ENCODE measurements at places on chromosomes 11 and 22. TPM values are rescaled to one million over a fixed set of nuclear protein-coding genes. Genes with fewer than 3 reads are reported as not detected.
A peak's percentile ranks its signal among the peaks of the same experiment; 100 is the strongest.

The PAK1 gene
- total RNA-seq: 41.0 TPM

The B3GAT3 gene
- 54.5 TPM for total RNA-seq

DNA sequence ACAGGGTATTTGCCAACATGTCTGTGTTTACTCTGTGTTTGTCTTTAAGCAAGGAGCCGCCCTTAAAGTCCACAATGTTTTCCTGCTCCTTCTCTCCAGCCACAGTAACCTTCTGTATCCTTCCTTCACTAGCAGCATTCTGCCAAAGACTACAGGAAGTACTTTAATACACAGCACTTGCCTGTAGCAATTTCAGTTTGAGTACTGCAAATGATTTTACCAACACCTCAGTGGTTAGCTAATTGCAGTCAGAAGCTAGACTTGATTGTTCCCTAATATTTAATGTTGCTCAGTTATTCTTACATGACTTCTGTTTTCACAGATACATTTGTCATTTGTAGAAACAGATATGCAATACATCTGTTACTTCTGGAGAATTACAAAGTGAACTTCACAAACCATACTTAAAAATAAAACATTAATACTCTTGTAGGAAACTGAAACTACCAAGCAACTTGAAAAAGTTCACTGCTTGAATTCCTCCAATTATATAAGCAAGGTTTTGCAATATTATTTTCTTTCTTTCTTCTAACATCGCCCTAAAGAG is 69.1 kb downstream of the FCHSD2 start:
- H3K27ac ChIP-seq: no peak overlapping the region
- no peaks in the 10 kb centered on the region for H3K4me1 ChIP-seq
- no peak for DNase-seq
- H3K36me3 ChIP-seq: no peaks in the 10 kb centered on the region
- H3K4me3 ChIP-seq: no peak overlapping the region

DNA sequence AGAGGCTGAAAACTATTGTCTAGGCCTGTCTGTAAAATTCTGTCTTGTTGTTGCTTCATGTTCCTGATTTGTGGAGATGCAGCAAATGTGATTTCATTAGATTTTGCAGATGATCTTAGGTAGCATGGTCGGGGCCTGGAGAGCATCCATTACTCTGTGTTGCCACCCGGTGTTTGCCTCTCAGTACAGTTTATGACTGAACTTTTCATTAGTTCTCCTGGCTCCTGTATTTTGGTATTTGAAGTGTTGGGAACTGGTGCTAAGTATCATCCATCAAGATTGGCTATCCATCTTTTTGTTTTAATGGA is 7.7 kb downstream of the YWHAH start:
- peak overlapping the region; percentile 73 for H3K27ac ChIP-seq
- DNase-seq: no peak
- no peak overlapping the region for H3K4me3 ChIP-seq
- peaks cover 25% of the 10 kb centered on the region for H3K4me1 ChIP-seq
- H3K27me3 ChIP-seq: no peaks in the 10 kb centered on the region
- peaks cover 18% of the 10 kb centered on the region for H3K36me3 ChIP-seq

DNA sequence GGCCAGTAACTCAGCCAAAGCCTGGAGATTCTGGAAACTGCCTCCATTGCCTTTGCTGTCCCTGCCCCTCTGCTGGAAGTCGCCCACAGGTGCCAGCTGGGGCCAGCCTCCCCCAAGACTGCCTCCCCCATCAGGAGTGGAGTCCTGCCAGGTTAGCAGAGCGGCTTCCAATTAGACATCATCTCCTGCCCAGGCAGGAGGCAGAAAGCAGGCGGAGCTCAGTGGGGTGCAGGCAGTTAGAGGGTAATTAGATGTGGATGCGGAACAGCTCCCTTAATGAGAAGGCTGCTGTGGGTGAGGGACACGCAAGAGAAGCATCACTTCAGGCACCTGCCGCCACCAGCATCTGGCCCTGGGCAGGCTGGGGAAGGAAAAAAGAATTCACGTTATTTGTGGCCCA is 90.9 kb upstream of the TP53I11 start:
- no peaks in the 10 kb centered on the region for H3K36me3 ChIP-seq
- peaks cover 13% of the 10 kb centered on the region for H3K27me3 ChIP-seq
- H3K4me3 ChIP-seq: no peak overlapping the region
- peaks cover 10% of the 10 kb centered on the region for H3K4me1 ChIP-seq
- H3K27ac ChIP-seq: no peak overlapping the region

The C22orf42 gene
- not detected for total RNA-seq

- H3K36me3 ChIP-seq: no peaks in the 10 kb centered on the region
- peak; percentile 79 for DNase-seq
- peaks cover 15% of the 10 kb centered on the region for H3K4me1 ChIP-seq
- H3K27ac ChIP-seq: no peak overlapping the region
- no peaks in the 10 kb centered on the region for H3K27me3 ChIP-seq
These were observed 47.7 kb upstream of the ARHGAP20 start for GRCh38 chr11:110759972-110760381.

GRCh38 chr11:47886096-47886495 is 37.9 kb upstream of the NUP160 start:
- H3K4me3 ChIP-seq: no peak overlapping the region
- H3K27ac ChIP-seq: no peak overlapping the region
- no peaks in the 10 kb centered on the region for H3K36me3 ChIP-seq
- H3K4me1 ChIP-seq: no peaks in the 10 kb centered on the region

DNA sequence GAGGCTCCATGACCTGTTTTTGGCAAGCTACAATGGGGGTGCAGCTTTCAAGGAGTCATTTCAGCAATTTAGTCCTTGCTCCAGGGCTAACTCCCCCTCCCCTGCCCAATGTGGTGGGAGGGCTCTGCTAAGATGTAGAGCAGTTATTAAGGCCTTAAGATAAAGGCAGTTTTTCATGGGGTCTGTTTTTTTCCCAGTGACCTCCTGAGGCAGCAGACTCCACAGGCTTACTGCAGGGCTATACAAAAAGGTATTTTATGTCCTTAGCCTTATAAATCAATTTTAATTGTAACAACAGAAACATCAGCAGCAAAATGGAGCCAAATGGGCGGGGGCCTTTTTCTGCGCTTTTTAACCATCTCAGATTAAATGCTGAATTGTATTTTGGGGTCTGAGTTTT is 192.3 kb downstream of the KIRREL3 start:
- no peak overlapping the region for H3K27ac ChIP-seq
- no peak for DNase-seq
- H3K36me3 ChIP-seq: no peaks in the 10 kb centered on the region
- peaks cover 5% of the 10 kb centered on the region for H3K4me1 ChIP-seq
- no peaks in the 10 kb centered on the region for H3K27me3 ChIP-seq

Measured in astrocyte (in vitro differentiated cells and primary cell).